ENCODE measurements at places on chromosomes 6 and 20. TPM values are rescaled to one million over a fixed set of nuclear protein-coding genes. Genes with fewer than 3 reads are reported as not detected.

Gene ARMC2
- 1.7 TPM for total RNA-seq

Gene ZNF334
- 2.2 TPM for total RNA-seq

Gene SPDEF
- total RNA-seq, result 0.07 TPM

Gene SLC17A9
- 19.5 TPM for total RNA-seq

Gene PCMT1
- 162 TPM for total RNA-seq

Gene ADGB
- not detected for total RNA-seq

Gene PXDC1
- total RNA-seq, result 36.4 TPM

Gene SASH1
- total RNA-seq, result 10.6 TPM

Gene RBBP9
- 21.1 TPM for total RNA-seq

Gene RSPH4A
- not detected for total RNA-seq

Gene GJA1
- total RNA-seq, result 165 TPM

Gene MTHFD1L
- total RNA-seq, result 66.8 TPM

Gene PRL
- total RNA-seq, result not detected

Gene VSX1
- total RNA-seq, result not detected

Gene FAM217A
- not detected for total RNA-seq
